Activated CD4-positive, alpha-beta T cell treated with anti-CD3 and anti-CD28 coated beads, Interleukin-2, amount 50 U/mL, for 16 hours (primary cell): ENCODE measurements at places on chromosomes 1 and 21.

DNA sequence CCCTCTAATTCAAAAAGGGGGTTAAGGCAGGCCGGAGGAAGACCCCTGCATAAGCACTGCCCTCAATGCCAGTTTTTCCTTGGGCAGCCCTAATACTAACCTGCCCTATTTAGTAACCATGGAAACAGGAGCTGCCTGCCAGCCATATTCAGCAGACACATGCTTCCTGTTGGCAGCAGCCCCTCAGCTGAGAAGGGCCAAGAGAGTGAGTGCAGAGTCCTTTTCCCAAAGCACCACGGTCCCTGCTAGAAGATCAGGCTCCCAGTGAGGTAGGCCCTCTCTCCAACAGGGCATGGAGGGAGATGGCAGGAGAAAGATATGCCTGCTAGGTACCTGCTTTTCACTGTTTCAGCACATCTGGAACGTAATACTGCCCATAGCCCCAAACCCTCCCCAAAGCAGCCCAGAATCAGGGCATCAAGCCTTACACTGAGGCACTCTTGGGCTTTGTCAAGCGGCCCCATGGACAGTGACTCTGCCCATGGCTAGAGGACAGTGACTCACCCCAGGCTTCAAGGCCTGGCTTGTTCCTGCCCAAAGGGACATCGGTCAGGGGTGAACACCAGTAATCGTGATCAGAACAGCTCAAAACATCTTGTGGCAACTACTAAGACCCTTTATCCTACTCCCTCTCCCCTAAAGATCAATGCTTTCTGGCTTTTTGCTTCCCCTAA, 64.5 kb downstream of the BCAR3 start:
- DNase-seq = no peak

DNA sequence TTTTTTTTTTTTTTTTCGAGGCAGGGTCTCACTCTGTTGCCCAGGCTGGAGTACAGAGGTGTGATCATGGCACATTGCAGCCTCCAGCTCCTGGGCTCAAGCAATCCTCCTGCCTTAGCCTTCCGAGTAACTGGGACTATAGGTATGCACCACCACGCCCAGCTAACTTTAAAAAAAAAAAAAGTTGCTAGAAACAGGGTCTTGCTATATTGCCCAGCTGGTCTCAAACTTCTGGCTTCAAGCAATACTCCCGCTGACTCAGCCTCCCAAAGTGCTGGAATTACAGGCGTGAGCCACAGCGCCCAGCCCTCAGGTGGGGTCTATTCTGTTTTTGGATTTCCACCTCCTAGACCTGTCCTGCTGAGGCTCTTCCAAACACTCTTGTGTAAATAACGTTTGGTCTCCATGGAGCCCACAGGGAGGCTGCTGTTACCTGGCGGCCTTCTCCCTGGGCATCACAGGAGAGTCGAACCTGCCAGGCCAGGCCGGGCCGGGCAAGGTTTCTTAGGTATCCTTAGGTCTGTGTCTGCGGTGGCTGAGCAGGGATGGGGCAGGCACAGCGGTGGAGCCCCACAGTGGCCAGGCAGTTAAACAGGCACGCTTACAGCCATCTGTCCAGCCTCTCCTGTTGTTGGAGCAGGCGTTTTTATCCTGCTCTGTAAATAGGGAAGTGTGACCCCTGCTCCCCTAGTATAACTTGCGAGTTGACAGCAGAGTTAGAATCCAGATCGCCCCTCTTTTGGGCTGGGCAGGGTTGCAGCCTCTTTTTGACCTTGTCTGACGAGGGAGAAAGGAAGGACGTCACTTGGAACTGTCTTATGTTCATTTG, 18.8 kb downstream of the PLEKHM2 start:
- no peak for DNase-seq

GRCh38 chr1:179178950-179179349, 50.5 kb downstream of the ABL2 start:
- no peak for DNase-seq

GRCh38 chr1:85198864-85199263, 2.0 kb downstream of the SYDE2 start:
- DNase-seq = no peak

DNA sequence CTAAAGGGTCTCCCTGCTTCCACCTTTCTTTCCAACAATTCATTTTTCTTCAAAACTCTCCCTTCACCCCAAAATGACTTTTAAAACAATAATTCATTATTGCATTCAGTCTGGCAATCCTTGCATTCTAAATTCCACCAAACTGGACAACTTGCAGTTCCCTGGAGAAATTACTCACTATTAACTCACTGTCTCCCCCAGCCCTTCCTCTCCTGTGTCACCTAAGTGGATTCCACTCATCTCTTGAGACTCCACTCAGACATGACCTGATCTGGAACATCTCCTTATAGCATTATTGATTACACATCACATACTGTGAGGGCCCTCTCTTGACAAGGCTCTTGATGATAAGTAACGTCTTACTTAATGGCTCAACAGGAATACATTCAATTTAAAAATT, 257.1 kb downstream of the BRINP2 start:
- DNase-seq = no peak

DNA sequence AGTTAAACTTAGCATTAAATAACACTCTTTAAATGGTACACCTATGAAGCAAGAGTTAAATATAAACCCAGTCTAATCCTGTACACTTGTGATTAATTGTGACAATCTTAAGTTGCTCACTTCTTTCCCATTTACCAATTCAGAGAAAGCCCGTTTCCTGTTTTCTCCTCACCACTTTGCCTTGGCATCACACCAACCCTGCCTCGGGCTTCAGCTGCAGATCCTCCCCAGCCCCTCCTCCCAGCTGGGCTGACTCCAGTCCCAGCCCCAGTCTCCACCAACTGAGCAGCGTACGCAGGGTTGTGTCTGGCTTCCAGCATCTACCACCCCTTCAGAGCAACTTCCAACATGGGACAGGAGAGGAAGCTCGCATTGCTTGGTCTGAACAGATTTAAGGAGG, 4.1 kb downstream of the PYCR2 start:
- peak; percentile 61 for DNase-seq

GRCh38 chr1:9145021-9145668, 16.2 kb upstream of the GPR157 start:
- DNase-seq = peak; percentile 30

DNA sequence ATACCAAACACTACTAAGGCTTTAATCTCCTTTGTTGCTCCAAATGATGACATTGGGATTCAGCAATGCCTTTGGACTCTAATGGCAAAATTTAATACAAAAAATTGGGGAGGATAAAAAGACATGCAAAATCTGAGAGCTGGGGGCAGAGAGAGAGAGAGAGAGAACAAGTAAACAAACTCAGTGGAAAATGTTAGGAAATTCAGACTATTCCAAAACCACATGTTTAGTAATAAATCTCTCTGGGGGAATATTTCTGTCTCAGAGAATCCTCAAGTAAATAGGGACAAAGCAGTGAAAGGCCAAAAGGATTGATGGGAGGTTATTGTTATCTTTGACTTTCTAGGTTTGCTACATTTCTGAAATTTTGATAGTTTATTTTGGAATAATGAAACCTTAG, 65.7 kb downstream of the PLA2G4A start:
- no peak for DNase-seq

DNA sequence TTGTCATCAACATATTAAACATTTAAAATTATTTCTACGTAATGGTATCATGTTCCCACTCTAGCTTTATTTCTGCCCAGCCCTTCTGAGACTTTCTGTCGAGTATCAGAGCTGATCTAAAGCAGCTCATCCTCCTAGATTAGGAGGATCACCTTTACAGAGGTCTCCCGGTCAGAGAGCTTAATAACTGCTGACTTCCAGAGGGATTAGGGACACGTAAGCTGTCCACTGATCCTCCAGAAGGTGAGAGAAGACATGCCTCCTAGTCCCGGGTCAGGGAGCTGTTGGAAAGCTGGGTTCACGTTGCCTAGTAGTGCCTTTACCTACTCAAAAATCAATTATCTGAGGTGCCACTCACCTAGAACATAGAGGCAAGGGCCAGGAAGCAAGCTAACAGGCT, 31.2 kb upstream of the NADK start:
- DNase-seq = no peak

- no peak for DNase-seq
Measured at GRCh38 chr1:20792196-20792595, 5.1 kb upstream of the HP1BP3 start.

GRCh38 chr1:6507461-6507911, 16.0 kb upstream of the PLEKHG5 start:
- no peak for DNase-seq

DNA sequence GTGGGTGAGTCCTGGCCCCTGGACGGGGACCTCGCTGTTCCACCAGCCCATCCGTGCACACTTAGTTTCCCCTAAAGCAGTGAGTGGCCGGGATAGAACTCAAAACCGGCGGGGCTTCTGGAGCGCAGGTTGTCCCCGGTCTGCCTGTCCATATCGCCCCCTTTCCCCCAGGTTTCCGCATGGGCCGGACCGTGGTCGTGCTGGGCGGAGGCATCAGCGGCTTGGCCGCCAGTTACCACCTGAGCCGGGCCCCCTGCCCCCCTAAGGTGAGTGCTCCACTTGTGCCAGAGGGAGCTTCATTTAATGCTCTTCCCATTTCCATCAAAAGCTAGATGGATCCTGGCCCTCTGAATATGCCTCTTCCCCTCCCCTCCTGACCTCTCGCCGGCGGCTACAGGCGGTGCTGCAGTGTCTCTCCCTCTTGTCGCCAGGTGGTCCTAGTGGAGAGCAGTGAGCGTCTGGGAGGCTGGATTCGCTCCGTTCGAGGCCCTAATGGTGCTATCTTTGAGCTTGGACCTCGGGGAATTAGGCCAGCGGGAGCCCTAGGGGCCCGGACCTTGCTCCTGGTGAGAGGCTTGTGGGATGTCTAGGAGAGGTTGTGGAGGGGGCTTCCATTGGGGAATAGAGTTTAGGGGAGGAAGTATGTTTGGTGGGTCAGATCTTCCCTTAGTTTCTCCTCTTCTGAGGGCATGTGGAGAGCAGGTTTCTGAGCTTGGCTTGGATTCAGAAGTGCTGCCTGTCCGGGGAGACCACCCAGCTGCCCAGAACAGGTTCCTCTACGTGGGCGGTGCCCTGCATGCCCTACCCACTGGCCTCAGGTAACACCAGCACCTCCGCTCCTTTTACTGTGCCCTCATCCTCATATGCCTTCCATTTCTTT, 683 bp downstream of the PPOX start:
- DNase-seq = no peak

- no peak for DNase-seq
Measured at GRCh38 chr1:58059789-58060188, 486.7 kb downstream of the OMA1 start.

DNA sequence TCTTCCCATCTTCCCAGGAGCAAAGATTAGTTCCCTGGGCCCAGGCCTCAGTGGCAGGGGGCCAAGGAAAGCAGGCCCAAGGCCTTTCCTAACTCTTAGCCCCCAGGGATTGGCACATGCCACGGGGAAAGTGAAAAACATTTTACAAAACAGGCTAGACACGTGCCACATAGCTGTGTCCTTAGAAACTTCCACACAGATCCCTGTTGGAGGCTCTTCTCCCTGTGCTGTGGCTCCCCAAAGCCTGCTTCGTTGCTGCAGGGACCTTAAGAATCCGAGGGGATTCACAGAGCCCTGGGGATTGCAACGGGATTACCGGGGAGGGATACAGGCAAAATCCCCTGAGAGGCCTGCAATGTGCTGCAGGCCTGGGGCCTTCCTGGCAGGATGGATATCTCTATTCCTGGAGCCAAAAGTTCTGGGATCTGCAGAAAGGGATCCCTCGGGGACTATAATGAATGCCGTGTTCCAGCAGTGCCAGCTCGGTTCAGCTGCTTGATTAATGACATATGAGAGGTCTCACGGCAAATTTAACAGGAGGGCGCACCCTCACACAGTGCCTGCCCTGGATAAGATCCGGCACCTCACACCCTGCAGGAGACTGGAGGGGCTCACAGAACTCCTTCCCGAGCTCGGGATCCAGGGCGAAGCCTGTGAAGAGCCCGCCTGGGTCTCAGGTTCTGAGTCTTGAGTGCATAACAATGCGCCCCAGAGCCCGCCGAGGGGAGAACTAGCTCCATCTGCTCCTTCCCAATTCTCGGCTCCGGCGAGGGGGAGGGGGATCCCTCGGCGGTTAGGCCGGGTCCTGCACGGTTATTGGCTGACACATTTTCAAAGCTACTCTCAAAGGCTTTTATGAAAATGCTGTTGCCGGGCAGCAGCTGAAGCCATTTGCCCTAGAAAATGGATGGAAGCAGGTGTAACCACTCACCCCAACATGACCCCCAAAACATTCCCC, 15.3 kb upstream of the RGS8 start:
- no peak for DNase-seq

DNA sequence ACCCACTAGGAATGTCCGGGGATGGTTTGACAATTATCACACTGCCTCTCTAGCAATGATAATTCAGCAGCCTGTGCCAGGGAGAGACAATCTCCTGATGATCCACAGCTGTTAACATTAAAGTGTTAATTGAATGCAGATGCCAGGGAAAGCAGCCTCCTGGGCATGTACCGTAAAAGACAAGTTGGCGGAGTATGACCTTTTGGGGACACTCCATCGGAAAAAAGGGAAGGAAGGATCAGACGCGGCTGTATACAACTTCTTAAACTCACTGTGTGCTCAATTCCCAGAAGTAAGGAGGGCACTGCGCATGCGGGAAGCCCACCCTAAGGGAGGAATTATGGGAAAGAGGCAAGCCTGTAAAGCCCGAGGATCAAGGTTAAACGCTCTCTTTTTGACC, 62.6 kb downstream of the MAP3K7CL start:
- DNase-seq = no peak

- DNase-seq = no peak
Measured at GRCh38 chr1:111961773-111962565, 27.5 kb downstream of the KCND3 start.

GRCh38 chr1:107532318-107532717, 391.5 kb downstream of the NTNG1 start:
- no peak for DNase-seq

GRCh38 chr21:29818383-29818921, 121.3 kb downstream of the GRIK1 start:
- DNase-seq = no peak

GRCh38 chr1:11720525-11720924, 15.4 kb upstream of the AGTRAP start:
- DNase-seq = no peak

DNA sequence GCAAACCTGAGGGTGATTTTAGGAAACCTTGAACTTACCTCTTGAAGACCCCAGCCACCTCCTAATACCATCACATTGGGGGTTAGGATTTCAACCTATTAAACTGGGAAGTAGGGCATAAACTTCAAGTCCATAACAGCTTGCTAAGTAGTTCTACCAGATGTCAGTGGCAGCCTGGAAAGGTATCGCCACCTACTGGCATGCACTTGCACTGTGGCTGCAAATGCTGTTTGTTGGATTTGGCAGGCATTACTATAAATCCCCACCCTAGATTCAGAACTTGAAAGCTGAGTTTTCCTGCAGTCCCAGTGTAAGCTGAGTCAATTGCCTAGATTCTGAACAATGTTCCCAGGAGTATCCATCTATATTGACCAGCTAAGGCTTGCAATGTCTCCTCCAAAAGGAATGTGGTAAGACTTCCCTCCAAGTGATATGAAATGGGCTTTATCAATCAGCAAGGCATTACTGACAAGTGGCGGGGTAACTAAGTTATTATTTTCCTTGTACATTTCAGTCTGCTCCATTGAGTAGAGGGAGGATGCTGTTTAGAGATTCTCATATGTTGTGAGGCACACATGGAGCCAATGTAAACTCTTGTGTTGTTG, 474.5 kb downstream of the PTPRC start:
- peak; percentile 73 for DNase-seq

GRCh38 chr1:113677250-113678158, 81.8 kb downstream of the PHTF1 start:
- DNase-seq = peak; percentile 34
